Myocyte (in vitro differentiated cells): ENCODE measurements at places on chromosomes 12 and 14. TPM values are rescaled to one million over a fixed set of nuclear protein-coding genes. Genes with fewer than 3 reads are reported as not detected.
A peak's percentile ranks its signal among the peaks of the same experiment; 100 is the strongest.

DNA sequence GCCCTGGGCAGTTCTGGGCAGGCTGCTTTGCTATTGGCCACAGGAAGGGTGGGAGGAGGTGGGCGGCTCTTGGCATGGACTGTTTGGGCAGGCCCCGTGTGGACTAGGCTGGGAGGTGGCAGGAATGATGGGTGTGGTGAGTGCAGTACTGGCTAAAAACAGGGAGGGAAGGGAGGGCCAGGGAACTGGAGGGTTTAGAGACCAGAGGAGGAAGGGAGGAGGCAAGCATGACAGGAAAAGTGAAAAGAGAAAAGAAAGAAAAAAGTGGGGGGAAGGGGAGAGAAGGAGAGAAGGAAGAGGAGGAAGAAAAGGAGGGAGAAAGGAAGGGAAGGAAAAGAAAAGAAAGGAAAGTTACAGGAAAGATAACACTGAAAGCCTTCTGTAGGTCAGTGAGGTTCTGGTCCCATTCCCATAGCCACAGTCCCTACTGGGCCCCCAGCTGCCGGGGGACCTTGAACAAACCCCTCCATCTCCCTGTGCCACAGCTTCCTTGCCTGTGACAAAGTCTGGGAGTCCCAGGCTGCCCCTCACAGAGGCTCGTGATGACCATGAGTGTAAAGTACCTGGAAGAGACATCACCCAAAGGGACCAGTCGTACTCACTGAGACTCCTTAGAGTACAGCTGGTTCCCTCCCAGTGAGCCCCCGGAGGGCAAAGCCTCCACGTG is 1.1 kb upstream of the C14orf132 start:
- peak; percentile 65 for DNase-seq

DNA sequence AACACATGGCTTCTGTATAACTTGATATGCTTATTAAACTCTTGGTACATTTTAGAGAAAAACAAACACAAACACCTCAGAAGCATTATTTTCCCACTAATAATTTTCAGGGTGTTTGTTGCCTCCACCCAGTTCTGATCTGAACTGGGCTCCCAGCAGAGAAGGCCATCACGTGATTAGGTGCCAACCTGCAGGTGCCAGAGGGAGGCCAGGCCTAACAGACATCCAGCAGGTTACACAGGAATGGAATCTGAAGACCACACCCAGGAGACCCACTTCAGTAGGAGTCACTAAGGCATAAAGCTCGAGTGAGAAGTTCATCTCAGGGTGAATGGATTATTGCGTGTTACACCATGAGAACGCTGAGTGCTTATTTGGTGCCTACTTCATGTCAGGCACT is 8.9 kb downstream of the SLC6A12 start:
- no peak for DNase-seq

DNA sequence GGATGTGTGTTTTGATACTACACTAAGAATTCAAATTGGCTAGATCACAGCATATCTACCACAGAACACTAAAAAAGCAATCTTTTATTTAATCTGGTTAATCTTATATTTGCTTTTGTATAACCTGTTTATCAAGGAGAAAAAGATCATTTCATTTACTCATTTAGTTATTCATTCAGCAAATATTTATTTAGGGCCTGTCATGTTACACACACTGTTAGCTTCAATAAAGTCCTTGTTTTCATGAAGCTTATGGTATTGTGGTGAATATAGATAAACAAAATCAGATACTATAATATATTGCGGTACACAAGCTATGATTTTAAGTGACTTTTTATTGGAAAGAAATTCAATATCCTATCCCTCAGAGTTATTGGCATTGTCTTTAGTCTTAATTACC is 350.8 kb downstream of the LRFN5 start:
- DNase-seq, result no peak

- DNase-seq, result no peak
Observed at GRCh38 chr12:101713059-101713682, 15.7 kb downstream of the CHPT1 start.

DNA sequence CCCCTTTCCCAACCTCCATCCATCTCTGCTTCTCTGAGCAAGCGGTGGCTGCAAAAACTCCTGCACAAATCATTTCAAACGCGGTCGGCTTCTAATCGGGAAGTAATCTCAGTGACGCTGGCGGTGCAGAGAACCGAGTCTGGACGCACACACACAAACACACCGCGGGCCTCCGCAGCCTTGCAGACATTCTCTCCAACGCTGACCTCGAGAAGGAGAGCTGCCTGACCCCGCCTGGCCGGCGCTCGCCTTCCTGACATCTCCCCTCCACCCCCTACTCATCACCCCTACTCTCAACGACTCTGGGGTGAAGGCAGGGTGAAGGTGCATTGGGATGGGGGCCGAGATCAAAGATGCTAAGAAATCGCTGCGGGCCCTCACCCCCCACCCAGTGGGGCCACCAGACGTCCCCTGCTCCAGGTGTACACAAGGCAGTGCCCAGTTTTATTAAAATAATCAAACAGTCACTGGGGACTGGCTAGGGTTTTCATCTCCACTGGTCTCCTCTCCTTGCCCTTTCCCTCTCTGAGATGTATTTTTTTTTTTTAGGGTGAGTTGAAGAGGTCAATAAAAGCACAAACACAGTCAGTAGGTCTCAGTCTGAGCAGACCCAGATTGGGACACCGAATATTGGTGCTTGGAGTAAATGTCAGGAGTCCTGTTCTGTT is 506 bp upstream of the TBX5 start:
- DNase-seq, result no peak

DNA sequence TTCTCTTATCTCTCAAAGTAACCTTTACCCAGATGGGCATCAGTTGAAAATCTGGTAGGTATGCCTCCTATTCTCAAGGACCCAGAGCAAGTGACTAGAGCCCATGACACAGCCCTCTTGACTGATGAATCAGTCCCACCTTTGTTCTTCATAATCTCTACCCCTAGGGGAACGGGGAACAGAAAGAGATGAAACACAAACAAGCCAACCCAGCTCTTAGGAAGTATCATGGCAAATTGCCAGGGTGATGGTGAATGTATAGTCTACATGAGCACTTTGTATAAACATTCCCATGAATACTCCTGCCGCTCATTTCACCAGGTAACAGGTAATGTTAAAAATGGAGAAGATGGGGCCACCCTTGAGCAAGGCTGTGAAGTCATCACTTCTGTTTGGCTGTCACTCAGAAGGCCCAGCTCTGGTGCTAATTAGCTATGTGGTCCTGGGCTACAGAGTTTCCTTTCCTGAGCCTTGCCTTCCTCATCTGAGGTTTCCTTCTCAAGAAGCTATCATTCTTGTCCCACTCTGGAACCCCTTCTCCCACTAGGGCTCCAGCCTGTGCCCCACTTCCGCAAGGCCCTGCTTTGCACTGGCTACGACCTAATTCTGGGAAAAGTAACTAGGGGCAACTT is 161.7 kb downstream of the ANO2 start:
- no peak for DNase-seq

DNA sequence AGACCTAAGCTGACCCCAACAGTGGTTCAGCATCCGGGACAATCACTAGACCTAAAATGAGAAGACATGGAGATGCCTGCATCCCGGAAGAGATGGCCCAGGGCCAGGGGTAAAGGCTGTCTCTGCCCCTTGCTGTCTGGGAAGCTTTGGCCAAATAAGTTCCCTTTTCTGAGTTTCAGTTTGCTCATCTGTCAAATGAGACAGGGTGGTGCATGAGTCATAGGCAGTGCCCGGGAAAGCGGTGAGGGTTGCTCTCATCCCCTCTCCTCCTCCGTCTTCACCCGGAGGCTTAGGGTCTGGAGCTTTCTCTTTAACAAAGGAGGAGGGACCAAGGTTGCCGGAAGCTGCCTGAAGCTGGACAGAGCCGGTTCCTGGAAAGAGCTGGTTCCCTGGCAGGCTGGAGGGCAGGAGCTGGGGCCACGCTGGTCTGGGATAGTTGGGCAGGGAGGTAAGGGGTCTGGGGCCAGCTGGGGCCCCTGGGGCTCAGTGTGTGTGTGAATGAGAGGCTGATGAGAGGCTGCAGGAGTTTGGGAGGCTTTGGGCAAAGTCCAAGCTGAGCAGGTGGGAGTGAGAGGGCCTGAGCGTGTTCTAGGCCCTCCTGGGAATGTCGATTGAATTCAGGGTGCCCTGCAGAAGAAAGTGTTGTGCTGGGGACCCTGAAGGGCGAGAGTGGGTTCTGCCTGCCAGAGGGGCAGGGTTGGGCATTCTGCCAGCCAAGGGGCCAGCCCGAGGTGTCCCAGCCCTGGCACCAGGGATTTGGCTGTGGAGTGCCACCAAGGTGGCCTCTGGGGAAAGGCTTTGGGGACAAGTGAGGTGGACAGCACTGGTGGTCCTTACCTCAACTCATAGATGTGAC is at the start of gene SDSL:
TSS of gene SDSL (plus strand) at position 351 of the 856 bp plus-strand sequence. CDS start 5,603 bp downstream, outside the sequence.
- DNase-seq, result peak; percentile 85

DNA sequence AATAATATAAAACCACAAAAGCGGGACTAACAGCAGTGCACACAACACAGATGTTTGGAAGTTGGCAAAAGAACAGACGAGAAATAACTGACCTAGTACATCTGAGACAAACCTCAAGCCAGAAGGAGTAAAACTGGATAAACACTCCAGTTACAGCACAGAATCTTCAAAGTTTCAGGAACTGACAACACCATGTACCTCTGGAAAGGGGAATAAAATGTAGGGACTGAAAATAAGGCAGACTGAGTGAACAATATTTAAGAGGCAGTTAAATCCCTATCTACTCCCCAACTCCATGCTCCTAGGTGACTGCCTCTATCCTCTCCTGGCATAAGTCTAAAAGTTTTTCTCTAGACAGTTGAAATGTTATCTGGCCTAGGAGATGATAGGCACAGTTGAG is 57.9 kb downstream of the ZFYVE21 start:
- no peak for DNase-seq

DNA sequence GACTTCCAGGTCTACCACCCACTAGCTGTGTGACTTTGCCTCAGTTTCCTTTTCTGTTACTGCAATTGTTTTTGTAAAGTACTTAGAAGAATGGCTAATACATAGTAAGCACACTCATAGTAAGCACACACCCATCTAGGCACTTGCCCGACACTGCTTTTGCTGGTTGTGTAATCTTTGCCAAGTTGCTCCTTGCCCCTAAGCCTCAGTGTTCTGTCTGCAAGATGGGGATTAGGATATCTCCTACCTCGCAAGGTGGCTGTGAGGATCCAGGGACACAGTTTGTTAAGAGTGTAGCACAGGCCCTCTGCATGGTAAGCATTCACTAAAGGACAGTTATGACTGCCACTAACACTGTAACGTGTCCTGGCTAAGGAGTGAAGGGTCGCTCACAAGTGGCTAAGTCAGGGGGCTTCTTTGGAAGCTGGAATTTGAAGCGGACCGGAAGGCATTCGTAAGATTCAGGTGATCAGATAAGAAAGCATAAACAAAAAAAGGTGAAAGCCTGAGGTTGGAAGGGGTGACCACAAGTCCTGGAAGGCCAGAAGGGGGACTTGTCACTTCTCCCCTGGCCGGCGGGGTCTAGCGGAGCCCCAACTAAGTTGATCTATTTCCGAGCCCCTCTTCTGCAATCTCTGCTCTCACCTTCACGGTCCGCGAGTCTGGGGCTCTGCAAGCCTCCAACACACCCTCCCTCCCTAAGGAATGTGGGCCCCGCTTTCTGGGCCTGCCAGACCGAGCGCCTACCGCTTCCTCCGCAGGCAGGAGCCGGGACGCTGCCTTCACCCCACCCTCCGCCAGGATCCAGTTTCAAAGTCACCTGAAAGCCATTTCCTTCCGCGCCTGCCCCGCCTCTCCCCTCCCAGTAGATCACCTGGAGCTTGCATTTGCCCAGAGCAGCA is 1.5 kb upstream of the PLEKHG3 start:
- no peak for DNase-seq

- DNase-seq, result no peak
Observed at GRCh38 chr14:93102141-93102540, 13.6 kb downstream of the ITPK1 start.

GRCh38 chr14:64281805-64282204 is 12.4 kb downstream of the ESR2 start:
- DNase-seq, result no peak

- DNase-seq, result peak; percentile 28
Observed at GRCh38 chr14:104099096-104100041, 13.9 kb downstream of the ASPG start.

- DNase-seq, result no peak
Observed at GRCh38 chr14:96586056-96586455, 83.9 kb downstream of the PAPOLA start.

GRCh38 chr12:27015730-27016076 is 1.5 kb upstream of the TM7SF3 start:
- DNase-seq, result peak; percentile 42

DNA sequence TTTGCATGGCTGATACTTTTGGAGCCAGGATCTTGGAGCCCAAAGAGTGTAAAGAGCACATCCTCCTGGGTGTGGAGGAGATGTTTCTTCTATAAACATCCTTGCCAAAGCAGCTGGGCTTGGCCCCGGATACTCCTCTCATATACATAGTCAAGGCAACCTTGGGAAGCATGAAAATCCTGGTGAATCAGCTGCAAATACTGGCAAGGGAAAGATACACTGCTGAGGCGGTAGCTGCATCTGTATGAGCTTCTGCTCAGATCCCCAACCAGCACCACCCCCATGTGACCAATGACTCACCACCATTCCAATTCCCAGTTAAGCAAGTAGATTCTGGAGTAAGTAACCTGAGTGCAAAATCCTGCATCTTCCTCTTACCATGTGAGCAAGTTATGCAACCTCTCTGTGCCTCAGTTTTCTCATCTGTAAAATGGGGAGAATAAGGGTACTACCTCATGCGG is 567.4 kb downstream of the MED13L start:
- no peak for DNase-seq

DNA sequence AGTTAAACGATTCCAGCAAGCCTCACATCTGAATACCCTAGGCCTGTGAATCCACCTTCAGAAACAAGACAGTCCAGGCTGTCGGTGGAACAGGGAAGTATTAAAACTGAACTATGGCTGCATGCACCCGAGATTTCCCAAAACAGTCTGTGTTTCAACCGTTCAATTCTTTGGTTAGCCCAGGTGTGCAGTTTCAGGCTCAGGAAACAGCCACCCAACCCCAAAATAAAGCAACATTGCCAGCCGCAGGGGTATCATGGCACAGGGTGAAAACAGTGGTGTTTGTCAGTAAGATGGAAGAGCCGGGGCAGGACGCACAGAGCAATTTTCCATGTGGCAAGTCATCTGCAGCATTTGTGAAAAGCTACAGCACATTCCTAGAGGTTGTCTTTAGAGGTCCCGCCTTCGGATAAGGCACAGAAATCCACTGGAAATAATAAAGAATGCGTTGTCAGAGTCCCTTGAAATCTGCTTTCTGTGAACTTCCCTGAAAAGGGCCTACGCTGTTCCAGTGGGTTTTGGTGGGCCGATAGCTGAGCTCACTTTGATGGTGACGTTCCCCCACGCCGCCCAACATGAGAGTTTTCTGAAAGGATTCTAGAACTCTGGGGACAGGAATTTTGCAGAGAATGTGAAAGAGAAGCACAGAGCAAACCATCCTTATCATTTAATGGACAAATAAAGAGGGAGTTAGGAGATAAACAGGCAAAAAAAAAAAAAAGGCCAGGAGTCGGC is 84.9 kb downstream of the BCL11B start:
- DNase-seq, result no peak

GRCh38 chr14:35244542-35244941 is 47.6 kb upstream of the PSMA6 start:
- DNase-seq, result no peak

Gene SLC38A4
- 3.9 and 4.1 TPM in 2 replicates for total RNA-seq

Gene KLRC4
- total RNA-seq, result not detected in 2 replicates

Gene TMEM119
- 34.4 and 55.5 TPM in 2 replicates for total RNA-seq

Gene SRSF9
- 56.6 and 61.6 TPM in 2 replicates for total RNA-seq

Gene TAS2R20
- 0.68 and 2.1 TPM in 2 replicates for total RNA-seq

Gene SMIM41
- total RNA-seq, result not detected in 2 replicates

Gene KRT85
- total RNA-seq, result not detected in 2 replicates

Gene COCH
- 0.27 and 0.31 TPM in 2 replicates for total RNA-seq

Gene LRRIQ1
- 0.10 TPM in 1 of 2 replicates, not detected in the other for total RNA-seq

Gene NXPH4
- 2.4 and 4.3 TPM in 2 replicates for total RNA-seq

Gene RNASE1
- total RNA-seq, result not detected in 2 replicates

Gene RHEBL1
- total RNA-seq, result 1.2 TPM in 1 of 2 replicates, not detected in the other

Gene TMEM263
- 77.9 and 105 TPM in 2 replicates for total RNA-seq
